ENCODE measurements at places on chromosomes 2 and 18.
A peak's percentile ranks its signal among the peaks of the same experiment; 100 is the strongest.

- no peaks in the 10 kb centered on the region for H3K4me1 ChIP-seq
- no peaks in the 10 kb centered on the region for H3K36me3 ChIP-seq
- H3K27ac ChIP-seq: no peak overlapping the region
- no peaks in the 10 kb centered on the region for H3K27me3 ChIP-seq
- DNase-seq: no peak
- H3K4me3 ChIP-seq: no peak overlapping the region
These were observed 488.7 kb upstream of the ACVR2A start for GRCh38 chr2:147356157-147356556.

- no peak overlapping the region for H3K27ac ChIP-seq
- no peak overlapping the region for H3K4me3 ChIP-seq
- no peaks in the 10 kb centered on the region for H3K27me3 ChIP-seq
- no peaks in the 10 kb centered on the region for H3K36me3 ChIP-seq
These were observed 256.6 kb upstream of the CTAGE1 start for GRCh38 chr18:22674272-22674671.

- H3K4me3 ChIP-seq: no peak overlapping the region
- DNase-seq: no peak
- H3K36me3 ChIP-seq: no peaks in the 10 kb centered on the region
- no peaks in the 10 kb centered on the region for H3K4me1 ChIP-seq
- peaks cover 82% of the 10 kb centered on the region for H3K27me3 ChIP-seq
These were observed 11.1 kb downstream of the ONECUT2 start for GRCh38 chr18:57446322-57446721.

GRCh38 chr18:6107794-6108193, 212.5 kb upstream of the TMEM200C start:
- H3K4me3 ChIP-seq: no peak overlapping the region
- DNase-seq: no peak
- H3K4me1 ChIP-seq: peaks cover 3% of the 10 kb centered on the region

DNA sequence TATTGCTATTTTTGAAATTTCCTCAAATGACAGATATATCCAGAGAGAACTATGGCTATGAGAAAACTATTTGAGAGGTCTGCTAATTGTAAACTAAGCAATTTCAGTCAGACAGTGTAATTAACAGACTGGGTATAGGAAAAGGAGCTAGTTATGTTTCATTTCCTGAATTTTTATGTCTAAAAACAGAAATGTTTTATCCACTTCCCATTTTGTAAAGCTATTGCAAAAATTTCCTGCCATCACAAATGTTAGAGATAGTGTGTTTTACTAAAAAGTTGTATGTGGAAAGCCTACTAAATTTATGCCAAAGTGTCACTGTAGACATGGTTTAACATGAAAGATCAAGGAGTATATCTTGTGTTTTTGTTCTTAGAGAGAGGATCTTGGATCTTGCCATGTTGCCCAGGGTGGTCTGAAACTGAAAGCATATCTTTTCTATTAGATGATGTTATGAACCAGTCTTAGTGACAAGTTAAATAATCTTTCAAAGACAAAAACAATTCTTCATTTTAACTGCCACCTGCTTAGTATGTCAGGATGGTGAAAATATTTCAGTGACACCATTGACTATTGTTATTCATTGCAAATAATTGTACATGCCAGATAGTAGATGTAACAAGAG, 40.5 kb upstream of the ITPRID2 start:
- H3K36me3 ChIP-seq: no peaks in the 10 kb centered on the region
- no peaks in the 10 kb centered on the region for H3K27me3 ChIP-seq
- DNase-seq: no peak

GRCh38 chr2:74481961-74482800, 617 bp downstream of the CCDC142 start:
- DNase-seq: peak; percentile 69
- H3K4me1 ChIP-seq: peaks cover 27% of the 10 kb centered on the region
- H3K36me3 ChIP-seq: no peaks in the 10 kb centered on the region

GRCh38 chr2:46914578-46915230, 902 bp downstream of the MCFD2 start:
- no peak overlapping the region for H3K27ac ChIP-seq
- peak overlapping the region; percentile 100 for H3K4me3 ChIP-seq
- no peak for DNase-seq

DNA sequence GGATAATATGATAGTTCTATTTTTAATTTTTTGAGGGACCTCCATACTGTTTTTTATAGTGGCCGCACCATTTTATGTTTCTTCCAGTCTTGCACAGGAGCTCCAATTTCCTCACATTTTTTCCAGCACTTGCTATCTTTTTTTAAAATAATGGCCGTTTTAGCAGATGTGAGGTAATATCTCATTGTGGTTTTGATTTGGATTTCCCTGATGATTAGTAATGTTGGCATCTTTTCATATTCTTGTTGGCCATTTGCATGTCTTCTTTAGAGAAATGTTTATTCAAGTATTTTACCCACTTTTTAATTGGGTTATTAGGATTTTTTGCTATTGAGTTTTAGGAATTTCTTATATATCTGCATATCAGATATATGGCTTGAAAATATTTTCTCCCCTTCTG, 29.9 kb upstream of the NAPG start:
- no peak overlapping the region for H3K27ac ChIP-seq
- no peaks in the 10 kb centered on the region for H3K36me3 ChIP-seq
- DNase-seq: no peak
- H3K27me3 ChIP-seq: no peaks in the 10 kb centered on the region
- no peaks in the 10 kb centered on the region for H3K4me1 ChIP-seq

GRCh38 chr2:63124850-63125249, 74.2 kb downstream of the OTX1 start:
- DNase-seq: no peak
- H3K27me3 ChIP-seq: no peaks in the 10 kb centered on the region

- H3K27me3 ChIP-seq: peaks cover 9% of the 10 kb centered on the region
- no peak for DNase-seq
- H3K27ac ChIP-seq: no peak overlapping the region
- H3K36me3 ChIP-seq: no peaks in the 10 kb centered on the region
These were observed 32.3 kb downstream of the CYP26B1 start for GRCh38 chr2:72115110-72116080.

- H3K27ac ChIP-seq: no peak overlapping the region
- H3K4me3 ChIP-seq: no peak overlapping the region
- H3K27me3 ChIP-seq: peaks cover 71% of the 10 kb centered on the region
- H3K4me1 ChIP-seq: peaks cover 11% of the 10 kb centered on the region
These were observed 863 bp downstream of the ECEL1 start for GRCh38 chr2:232486558-232487384.

GRCh38 chr2:240952496-240953246, 45.7 kb upstream of the SNED1 start:
- H3K27ac ChIP-seq: no peak overlapping the region
- no peaks in the 10 kb centered on the region for H3K36me3 ChIP-seq
- H3K27me3 ChIP-seq: no peaks in the 10 kb centered on the region
- H3K4me3 ChIP-seq: no peak overlapping the region
- H3K4me1 ChIP-seq: peaks cover 12% of the 10 kb centered on the region

DNA sequence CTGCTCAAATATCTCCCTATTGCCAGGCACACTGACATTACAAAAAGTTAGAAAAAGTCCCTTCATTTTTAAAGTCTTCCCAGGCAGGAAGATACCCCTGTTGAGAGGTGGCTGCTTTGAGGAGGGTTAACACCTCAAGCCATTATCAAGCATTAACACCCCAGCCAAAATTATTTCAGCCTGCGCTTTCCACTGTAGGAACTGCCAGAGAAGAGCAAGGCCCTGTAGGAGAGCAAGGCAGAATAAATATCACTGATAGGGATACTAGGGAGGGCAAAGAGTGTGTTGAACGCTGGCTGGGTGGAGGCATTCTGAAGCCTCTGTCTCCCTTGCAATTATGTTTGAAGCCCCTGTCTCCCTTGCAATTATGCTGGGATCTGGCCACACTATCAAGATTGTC, 1020.7 kb upstream of the CELF4 start:
- H3K4me3 ChIP-seq: no peak overlapping the region
- DNase-seq: no peak
- H3K4me1 ChIP-seq: no peaks in the 10 kb centered on the region
- no peaks in the 10 kb centered on the region for H3K27me3 ChIP-seq

DNA sequence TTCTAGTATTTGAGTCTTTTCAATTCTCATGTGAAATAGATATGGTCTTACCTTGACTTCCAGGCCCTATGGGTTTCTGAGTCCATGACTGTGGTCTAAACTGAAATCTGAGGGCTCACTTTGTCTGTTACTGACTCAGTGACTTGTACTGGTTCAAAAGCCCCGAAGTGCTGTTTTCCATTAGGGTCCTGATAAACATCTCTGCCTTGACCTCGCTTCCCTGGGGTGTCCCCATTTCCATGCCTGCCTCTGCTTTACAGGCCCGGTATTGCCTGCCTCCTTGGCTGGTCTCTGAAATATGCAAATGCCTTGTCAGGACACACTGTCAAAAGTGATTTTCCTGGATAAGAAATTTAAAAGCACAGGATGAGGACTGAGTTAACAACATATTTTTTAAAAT, 538.8 kb downstream of the SOCS6 start:
- DNase-seq: no peak
- H3K27me3 ChIP-seq: no peaks in the 10 kb centered on the region
- no peaks in the 10 kb centered on the region for H3K4me1 ChIP-seq
- H3K4me3 ChIP-seq: no peak overlapping the region

GRCh38 chr2:217362710-217363109, 502.8 kb upstream of the TNP1 start:
- no peak overlapping the region for H3K27ac ChIP-seq
- no peaks in the 10 kb centered on the region for H3K36me3 ChIP-seq
- H3K27me3 ChIP-seq: no peaks in the 10 kb centered on the region
- no peak for DNase-seq

DNA sequence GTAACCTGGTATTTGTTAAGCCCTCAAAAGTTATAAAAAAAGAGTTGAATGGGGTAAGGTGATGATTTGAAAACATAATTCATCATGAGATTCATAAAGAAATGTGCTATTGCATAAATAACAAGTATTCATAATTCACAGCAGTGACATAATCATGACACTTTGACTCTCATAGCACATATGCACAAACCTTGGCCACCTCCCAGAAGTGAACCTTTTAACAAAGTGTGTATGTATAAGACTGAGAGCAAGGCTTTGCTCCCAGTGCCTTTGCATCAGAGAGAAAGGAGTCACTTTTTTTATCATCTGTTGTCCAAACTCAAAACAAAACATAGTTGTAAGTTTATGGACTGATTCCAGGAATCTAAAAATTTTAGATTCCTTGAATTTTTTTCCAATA, 15.0 kb upstream of the HTR2B start:
- no peaks in the 10 kb centered on the region for H3K36me3 ChIP-seq
- no peak overlapping the region for H3K4me3 ChIP-seq
- no peak overlapping the region for H3K27ac ChIP-seq
- no peak for DNase-seq

DNA sequence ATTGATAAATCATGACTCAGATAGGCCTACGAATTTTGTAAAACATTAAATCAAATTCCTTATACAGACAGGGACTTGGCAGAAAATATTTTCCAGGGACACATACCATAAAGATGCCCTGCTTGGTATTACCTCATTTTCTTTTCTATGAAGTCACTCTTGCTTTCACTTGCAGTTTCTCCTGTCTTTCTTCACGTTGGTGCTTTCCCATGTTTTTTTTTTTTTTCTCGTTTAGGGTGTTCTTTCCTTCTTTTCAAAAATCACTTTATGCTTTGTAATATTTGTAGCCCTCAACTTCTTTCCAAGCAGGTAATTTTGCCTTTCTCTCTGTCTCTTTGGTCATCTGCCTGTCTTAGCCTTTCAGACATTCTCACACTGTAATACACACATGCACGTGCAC, 40.7 kb downstream of the CDC42EP3 start:
- H3K27ac ChIP-seq: peak overlapping the region; percentile 30
- H3K4me1 ChIP-seq: peaks cover 4% of the 10 kb centered on the region
- H3K27me3 ChIP-seq: no peaks in the 10 kb centered on the region
- no peak overlapping the region for H3K4me3 ChIP-seq

- H3K4me1 ChIP-seq: peaks cover 34% of the 10 kb centered on the region
- no peak overlapping the region for H3K4me3 ChIP-seq
- DNase-seq: no peak
- no peak overlapping the region for H3K27ac ChIP-seq
- no peaks in the 10 kb centered on the region for H3K27me3 ChIP-seq
These were observed 5.8 kb upstream of the PSD4 start for GRCh38 chr2:113167962-113168340.

- H3K4me3 ChIP-seq: no peak overlapping the region
- no peak overlapping the region for H3K27ac ChIP-seq
- peaks cover 28% of the 10 kb centered on the region for H3K36me3 ChIP-seq
- no peak for DNase-seq
- no peaks in the 10 kb centered on the region for H3K4me1 ChIP-seq
These were observed 3.6 kb upstream of the ANO7 start for GRCh38 chr2:241184901-241185300.

DNA sequence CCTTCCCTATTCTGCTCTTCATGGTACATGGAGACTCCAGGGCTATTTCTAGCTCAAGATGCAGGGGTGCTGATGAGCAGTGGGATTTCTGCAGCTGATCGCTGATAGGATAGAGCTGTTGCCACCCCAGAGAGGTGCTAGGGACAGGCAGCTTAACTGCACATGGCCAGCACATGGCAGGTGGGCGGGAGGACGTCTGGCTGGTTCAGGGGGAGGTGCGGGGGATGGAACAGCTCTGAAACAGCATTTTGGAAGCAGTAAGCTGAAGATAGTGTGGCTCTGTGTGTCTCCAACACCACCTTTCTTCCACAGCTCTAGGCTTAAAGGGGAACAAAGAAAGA, 151.9 kb upstream of the PELI1 start:
- DNase-seq: no peak
- no peak overlapping the region for H3K4me3 ChIP-seq
- H3K27ac ChIP-seq: no peak overlapping the region
- H3K27me3 ChIP-seq: no peaks in the 10 kb centered on the region
- H3K36me3 ChIP-seq: no peaks in the 10 kb centered on the region
- no peaks in the 10 kb centered on the region for H3K4me1 ChIP-seq

DNA sequence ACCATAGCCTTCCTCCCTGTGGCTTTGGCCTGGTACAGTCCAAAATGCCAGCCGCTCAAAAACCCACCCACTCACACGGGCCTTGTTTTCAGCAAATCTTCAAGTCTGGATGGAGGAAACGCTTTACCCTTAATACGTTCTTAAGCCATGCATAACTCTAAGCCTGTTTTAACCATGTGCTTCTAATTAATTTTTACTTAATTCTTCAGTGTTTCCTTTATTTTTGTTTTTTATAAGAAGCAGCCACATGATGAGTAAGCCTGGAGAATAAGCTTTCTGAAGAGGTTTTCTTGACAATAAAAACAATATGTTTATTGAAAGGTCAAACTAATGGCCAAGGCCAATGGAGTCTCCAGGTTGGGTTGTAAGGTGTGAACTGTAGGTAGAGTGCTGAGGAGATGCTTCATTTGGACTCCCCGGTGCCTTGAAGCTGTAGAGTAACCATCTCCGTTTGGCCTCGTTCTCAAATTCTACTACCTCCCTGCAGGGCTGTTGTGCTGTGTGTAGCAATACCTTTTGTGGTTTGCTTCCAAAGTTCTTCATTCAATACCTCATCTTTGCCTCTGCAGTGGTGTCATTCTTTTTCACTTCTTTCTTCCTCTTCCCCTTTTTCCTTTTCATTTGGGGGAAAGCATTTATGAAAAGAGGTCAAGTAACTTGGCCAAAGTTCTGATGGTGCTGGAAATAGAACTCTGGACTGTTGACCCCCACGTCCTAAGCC, 113.7 kb downstream of the PRKCE start:
- no peak for DNase-seq
- peaks cover 23% of the 10 kb centered on the region for H3K4me1 ChIP-seq
- H3K27me3 ChIP-seq: no peaks in the 10 kb centered on the region
- no peak overlapping the region for H3K4me3 ChIP-seq

GRCh38 chr18:63074981-63075404, 244.6 kb downstream of the BCL2 start:
- no peaks in the 10 kb centered on the region for H3K4me1 ChIP-seq
- no peaks in the 10 kb centered on the region for H3K27me3 ChIP-seq
- DNase-seq: peak; percentile 78
- H3K27ac ChIP-seq: peak overlapping the region; percentile 56
- H3K4me3 ChIP-seq: peak overlapping the region; percentile 55
- H3K36me3 ChIP-seq: no peaks in the 10 kb centered on the region

Data from heart right ventricle (tissue), 16 donors.